ENCODE measurements at places on chromosomes 7 and 10. TPM values are rescaled to one million over a fixed set of nuclear protein-coding genes. Genes with fewer than 3 reads are reported as not detected.

- DNase-seq = no peak
Measured at GRCh38 chr10:87761892-87762291, 56.1 kb downstream of the ATAD1 start.

NEUROG3 gene
- not detected for polyA plus RNA-seq

MALRD1 gene
- polyA plus RNA-seq = 0.24 TPM

DNA sequence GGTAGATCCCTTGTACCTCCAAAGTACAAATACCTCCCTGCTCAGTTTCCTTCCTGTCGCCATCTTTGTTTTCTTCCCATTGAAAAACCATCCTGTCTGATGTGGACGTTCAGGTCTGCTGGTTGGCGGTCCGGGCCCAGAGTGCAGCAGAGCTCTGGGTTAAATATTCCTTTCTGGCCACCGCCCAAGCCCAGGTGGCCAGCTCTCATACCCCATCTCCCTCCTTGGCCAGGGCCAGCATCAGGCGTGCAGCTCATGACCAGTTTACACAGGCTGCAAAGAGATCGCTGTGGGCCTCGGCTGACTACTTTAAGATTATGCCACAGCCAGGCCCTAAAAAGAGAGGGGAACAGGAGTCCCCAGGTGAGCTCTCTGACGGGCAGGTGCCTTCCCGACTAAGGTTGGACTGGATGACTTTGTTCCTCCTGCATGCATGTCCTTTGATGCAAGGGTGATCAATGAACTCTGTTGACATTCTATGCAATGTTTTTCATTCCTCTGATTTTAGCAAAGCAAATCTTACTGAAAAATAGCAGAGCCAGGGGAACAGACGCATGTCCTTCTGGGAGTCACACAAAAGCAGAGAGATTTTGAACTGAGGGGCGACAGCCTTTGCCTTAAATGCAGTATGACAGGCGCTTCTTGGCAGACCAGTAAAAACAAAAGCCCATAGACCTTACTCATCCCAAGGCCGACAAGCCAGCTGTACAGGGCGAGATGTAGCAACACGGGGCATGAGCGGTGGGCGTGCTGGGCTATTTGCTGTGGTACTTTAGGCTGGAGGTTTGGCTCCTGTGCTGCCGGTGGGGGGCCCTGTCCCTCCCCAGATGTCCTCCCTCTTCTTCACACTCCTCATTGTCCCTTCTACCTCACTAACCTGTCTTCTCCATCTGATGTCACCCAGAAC, 33.3 kb upstream of the SH2B2 start:
- no peak for DNase-seq

AKR1D1 gene
- not detected for polyA plus RNA-seq

- no peak for DNase-seq
Measured at GRCh38 chr7:137933270-137934017, 68.4 kb downstream of the CREB3L2 start.

DNA sequence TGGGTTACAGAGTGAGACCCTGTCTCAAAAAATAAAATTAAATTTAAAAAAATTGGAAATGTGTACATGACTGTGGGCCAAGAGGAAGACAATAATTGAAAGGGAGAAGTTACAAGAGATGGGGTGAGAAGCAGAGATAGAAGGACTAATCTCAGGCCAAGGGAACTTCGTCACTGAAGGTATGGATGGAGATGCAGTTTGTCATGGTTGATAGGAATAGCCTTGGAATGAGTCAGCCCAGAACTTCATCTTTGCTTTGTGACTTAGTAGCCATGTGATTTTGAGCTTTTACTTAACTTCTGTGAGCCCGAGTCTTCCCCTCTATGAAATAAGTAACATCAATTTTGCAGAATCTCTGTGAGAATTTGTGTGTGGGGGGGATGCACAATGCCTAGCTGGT, 6.5 kb upstream of the PODXL start:
- DNase-seq = no peak

CLDN4 gene
- polyA plus RNA-seq = 132 TPM

GRCh38 chr10:42969147-42969546, 107.7 kb upstream of the RET start:
- no peak for DNase-seq

CXCL12 gene
- polyA plus RNA-seq = 11.5 TPM

Data from brain (organoid and tissue), 16 donors.